ENCODE measurements at places on chromosomes 13 and 19.

DNA sequence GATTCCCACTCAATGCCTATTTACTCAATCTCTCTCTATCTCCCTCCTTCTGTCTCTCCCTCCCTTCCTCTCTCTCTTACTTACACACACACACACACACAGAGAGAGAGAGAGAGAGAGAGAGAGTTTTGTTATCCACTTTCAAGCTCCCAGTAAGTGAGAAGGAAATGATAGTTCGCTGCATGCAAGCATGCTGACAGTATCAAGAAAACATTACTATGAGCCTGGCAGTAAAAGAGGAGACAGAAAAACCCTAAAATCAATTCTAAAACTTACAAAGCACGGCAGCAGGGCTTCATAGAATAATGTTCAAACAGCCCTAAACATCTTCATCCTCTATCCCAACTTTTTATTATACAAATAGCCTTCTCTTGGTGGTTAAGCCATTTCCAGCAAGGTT, 171.9 kb downstream of the FOXO1 start:
- no peak for DNase-seq

DNA sequence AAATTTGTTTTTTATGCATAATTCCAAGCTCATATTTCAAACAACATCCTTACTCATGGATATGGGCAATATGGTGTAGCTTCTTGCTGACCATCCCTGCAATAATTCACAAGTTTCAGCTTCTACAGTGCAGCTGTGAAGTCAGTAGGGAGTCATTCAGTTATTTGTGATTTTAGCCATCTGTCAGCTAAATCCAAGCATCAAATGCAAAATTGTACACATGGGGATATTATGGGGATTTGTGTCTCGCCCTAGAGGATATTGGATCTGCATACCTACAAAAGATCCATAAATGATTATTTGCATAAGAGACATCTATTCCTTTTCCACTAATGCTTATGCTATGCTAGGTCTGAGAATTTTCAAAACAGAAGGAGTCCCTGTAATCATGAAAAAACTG, 217.9 kb upstream of the SLITRK5 start:
- no peak for DNase-seq

DNA sequence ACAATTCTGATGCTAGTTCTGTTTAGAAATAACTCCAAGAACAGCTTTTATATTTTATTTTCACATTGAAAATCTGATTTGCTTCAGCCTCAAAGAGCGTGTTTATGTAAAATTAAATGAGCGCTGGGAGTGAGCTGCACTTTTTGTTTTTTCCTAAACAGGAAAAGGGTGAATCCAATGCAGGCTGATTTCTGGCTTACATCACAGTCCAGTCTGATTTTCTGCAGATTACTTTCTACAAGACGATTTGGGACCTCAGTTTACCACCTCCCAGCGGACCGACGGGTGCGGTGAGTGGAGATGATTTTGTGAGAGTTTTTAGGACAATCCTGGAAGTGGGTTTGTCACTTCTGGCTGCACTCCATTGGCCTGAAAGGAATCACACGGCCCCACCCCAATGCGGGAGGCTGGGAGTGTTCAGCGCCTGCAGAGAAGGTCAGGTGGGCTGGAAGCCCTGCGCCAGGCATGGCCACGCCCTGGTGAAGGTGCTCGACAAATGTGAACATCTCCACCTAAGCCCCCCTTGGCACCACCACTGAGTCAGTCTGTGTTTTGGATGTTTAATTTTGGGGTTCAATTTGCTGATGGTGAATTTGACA, 90.1 kb downstream of the ANKRD10 start:
- DNase-seq = no peak

- DNase-seq = no peak
Measured at GRCh38 chr19:30446850-30447552, 74.8 kb downstream of the ZNF536 start.

GRCh38 chr13:48424212-48424611, 11.3 kb upstream of the LPAR6 start:
- DNase-seq = no peak

- DNase-seq = no peak
Measured at GRCh38 chr13:48258002-48258401, 25.0 kb downstream of the ITM2B start.

DNA sequence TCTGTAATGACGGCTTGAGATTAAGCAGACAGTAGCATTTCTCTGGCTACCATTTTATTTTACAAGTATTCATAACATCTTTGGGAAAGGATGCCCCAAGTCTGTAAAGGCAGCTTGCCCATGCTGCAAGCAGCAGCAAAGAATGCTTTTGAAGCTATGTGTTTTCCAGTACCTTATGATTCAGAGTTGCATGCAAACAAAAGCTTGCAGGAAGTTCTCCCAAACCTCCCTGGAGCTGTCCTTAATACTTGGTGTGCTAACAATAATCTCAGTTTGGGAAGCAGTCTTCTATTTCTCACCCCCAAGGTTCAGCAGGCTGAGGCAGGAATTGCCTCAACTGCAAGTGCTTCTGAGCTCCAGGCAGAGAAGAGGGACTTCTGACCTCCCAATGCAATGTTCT, 60.8 kb downstream of the CCNA1 start:
- DNase-seq = no peak

- peak; percentile 13 for DNase-seq
Measured at GRCh38 chr13:32381539-32381938, 46.4 kb downstream of the N4BP2L1 start.

DNA sequence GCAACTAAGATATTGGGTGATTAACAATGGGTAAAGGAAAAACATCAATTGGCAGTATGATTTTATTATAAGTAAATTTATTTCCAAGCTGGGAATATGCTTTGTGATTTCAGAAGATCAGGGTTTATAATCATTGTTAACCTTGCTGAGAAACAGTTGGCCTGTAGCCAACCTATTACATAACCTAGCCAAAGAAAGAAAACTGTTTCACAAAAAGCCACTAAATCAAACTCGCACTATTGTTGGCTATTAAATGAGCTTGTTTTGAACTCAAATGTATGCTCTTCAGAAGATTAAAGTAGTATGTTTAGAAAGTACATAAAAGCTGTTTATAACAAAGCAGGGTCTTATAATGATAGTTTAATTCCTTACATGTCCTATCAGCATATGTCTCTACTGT, 151.7 kb downstream of the LHFPL6 start:
- DNase-seq = no peak

GRCh38 chr19:7366701-7367420, 18.1 kb downstream of the ARHGEF18 start:
- peak; percentile 73 for DNase-seq

GRCh38 chr13:32428581-32429432, 877 bp upstream of the N4BP2L1 start:
- no peak for DNase-seq

DNA sequence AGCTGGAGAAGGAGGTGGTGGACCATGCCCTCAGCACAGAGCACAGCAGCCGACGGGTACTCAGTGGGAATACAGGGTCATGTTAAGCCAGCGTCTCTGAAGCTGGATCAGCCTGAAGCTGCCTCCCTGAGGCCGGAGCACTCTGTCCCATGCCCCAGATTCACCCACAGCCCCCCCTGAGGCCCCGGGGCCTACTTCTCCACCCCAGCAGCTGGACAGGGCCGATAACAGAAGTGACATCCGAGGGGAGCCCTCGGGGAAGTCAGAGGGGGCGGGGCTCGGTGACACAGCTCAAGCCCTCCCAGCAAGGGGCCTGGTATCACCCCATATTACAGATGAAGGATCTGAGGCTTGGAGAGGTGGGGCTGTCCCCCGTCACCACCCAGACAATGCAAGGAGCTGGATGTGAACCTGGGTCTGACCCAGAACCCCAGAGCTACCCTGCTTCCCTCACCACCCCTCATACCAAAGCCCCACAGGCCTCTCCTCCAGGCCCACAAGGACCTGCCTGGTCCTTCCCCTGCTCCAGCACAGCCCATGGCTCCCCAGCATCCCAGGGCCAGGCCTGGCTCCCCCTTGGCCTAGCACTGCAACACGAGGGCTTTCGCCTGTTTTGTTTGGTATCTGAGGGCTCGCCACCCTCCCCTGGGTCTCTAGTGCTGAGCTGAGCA, 5.7 kb downstream of the R3HDM4 start:
- DNase-seq = no peak

- DNase-seq = no peak
Measured at GRCh38 chr13:88014527-88014926, 343.4 kb downstream of the SLITRK5 start.

- DNase-seq = no peak
Measured at GRCh38 chr19:48487544-48487943, 18.4 kb downstream of the CYTH2 start.

DNA sequence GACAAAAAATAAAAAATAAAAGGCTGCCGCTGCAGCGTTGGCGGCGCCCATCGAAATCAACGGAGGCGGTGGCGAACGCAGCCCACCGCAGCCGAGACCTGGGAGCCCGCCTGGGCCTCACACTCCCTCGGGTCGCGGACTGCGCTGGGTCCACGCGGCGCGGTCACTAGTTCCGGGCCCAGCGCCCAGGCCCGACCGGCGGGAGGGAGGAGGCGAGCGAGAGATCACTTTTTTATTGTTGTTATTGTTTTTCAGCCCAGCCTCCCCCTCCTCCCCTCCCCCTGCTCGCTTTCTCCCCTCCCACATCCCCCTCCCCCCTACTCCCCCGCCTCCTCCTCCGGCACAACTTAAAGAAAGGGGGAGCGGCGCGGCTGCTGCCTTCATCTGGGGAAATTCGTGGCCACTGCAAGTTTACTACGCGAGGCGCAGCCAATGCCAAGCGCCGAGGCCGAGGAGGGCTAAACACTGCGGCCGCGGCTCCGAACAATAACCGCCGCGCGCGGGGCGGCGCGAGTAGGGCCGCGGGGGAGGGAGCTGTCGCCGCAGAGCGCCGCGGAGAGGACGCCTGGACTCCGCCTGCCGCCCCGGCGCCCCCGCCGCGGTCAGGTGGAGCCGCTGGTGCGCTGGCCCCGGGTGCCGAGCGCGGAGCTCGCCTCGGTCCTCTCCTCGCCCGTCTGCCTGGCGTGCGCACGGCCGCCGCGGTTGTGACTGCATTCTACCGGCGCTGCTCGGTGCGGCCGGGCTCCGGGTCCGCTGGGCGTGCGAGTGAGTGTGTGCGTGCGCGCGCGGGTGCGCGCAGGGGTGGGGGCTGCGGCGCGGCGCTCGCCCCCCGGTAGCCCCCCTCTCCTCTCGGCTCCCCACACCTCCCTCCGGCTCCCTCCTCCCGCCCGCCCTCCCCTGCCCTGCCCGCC, 505 bp upstream of the ZIC2 start:
- DNase-seq = peak; percentile 40

DNA sequence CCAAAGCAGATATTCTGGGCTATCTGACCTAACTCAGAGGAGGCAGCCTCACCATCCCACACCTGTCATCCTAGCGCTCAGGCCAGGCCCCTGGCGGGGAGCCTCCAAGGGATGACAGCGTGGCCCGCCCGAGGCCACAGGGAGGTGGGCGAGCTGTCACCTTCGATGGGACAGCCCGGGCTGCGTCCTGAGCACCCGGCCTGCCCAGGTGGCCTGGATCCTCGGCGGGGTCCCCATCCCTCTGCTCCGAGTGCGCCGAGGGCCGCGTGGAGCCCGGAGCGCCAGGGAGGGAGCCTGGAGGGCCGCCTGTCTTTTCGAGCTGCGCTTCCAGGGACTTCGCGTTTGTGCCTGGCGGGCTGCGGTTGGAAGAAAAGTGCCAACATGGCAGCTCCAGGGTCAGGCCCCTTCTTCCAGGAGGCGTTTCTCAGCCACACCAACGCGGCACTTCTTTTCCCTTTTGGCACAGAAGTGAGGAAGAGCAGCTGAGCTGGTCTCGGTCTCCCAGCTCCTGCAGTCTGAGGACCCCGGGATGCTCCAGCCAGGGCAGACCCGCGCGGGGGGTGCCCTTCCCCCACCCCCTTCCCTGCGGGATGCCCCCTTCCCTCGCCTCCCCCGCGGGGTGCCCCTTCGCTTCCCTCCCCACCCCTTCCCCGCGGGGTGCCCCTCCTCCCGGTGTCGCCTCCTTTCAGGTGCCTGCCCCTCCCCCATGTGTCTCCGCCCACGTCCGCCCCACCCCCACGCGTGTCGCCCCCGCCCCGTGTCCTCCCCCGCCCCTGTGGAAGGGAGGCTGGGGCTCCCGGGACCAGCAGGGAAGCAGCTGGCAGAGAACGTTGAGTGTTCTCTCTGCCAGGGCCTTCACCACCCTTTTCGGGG, 42.3 kb downstream of the GJA3 start:
- DNase-seq = peak; percentile 37

GRCh38 chr19:4548238-4548584, 8.4 kb upstream of the LRG1 start:
- DNase-seq = no peak

- peak; percentile 19 for DNase-seq
Measured at GRCh38 chr19:408902-409515, at the start of gene C2CD4C. Gene C2CD4C (minus strand): TSS chr19:409147. CDS start chr19:408361, 786 bp downstream.

- no peak for DNase-seq
Measured at GRCh38 chr13:102236830-102237229, 165.0 kb downstream of the FGF14 start.

GRCh38 chr13:91368101-91368500, 20.6 kb downstream of the MIR17HG start:
- DNase-seq = no peak

GRCh38 chr19:40932008-40932959, 50.3 kb upstream of the CYP2A7 start:
- no peak for DNase-seq

DNA sequence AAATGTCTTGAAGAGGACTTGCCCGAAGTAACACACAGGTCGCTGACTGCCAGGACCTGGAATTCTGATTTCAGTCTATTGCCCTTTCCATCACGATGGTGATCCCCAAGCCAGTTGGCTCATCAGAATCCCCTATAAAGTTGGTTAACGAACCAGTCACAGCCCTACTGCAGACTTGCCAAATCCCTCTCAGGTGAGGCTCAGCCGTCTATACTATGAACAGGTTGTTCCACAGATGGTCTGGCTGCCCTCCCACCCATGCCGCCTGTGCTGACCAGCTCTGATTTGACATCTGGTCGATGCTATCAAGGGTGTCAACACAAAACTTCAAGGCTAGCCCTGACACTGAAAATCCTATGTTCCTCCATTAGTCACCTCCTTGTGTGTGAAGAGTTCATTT, 90.0 kb downstream of the RNASEH2B start:
- no peak for DNase-seq

- DNase-seq = peak; percentile 40
Measured at GRCh38 chr13:41470196-41470595, 12.8 kb downstream of the RGCC start.

DNA sequence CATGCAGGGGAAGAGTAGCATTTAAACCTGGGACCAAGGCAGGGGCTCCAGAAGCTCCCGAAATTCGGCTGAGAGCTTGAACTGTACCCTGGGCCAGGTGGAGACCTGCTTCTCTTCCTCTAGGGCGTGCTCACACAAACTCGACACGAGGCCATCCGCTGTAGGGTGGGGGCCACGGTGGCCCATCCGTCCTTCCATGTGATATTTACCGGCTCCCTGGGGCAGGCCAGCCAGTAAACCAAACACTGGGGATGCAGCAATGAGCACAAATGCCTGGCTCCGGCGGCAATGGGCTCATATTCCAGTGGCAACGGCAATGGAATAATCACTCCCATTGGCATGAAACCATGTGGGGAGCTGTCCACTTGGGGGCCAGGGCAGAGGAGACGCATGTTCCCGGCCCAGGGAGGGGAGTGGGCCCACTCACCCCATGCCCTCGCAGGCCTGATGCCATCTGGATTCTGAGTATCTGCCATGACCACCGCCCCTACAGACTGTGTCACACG, 10.8 kb downstream of the SH3GL1 start:
- no peak for DNase-seq

Data from activated CD4-positive, alpha-beta T cell treated with anti-CD3 and anti-CD28 coated beads, Interleukin-2, Interleukin-6, amounts not matched to agents 100 ng/mL and 50 ng/mL, durations not matched to agents 16 hours and 8 hours (primary cell).